Fibroblast of pulmonary artery (primary cell): ENCODE measurements at places on chromosomes 7 and 10.

GRCh38 chr7:131285556-131285955 is 42.1 kb upstream of the MKLN1 start:
- DNase-seq = peak; percentile 30

DNA sequence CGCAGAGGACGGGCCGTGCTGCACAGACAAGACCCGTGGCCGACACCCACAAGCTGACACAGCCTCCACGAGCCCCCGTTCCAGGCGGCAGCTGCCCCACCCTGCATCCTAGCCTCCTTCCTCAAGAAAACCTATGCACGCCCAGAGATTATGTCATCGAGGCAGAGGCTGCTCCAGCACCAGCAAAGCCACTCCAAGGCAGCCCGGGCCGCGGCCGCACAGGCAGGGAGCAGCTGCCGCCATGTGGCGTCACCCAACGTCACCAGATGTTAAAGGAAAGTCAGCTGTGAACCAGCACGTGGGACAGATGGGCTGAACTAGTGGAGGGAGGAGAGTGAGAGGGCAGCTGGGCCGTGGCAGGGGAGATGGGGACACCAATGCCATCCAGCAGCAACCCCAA is 59.8 kb downstream of the STK32C start:
- DNase-seq = no peak

GRCh38 chr10:13604357-13605040 is 17.7 kb downstream of the PRPF18 start:
- no peak for DNase-seq

DNA sequence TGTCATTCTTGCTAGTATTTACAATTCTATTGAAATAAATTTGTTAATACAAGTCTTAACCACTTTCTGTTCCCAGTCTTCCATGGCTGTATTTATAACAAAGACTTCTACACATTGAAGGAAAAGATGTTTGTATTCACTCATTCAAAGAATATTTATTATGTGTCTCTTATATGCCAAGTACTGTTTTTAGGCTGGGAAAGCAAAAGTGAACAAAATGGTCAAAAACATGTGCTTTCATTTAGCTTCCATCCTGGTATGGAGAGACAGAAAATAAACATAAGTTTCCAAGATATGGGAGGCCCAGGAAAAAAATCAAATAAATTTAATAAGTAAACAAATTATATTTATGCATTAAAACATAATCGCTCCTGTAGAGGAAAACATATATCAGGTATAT is 22.9 kb downstream of the CPED1 start:
- DNase-seq = no peak

DNA sequence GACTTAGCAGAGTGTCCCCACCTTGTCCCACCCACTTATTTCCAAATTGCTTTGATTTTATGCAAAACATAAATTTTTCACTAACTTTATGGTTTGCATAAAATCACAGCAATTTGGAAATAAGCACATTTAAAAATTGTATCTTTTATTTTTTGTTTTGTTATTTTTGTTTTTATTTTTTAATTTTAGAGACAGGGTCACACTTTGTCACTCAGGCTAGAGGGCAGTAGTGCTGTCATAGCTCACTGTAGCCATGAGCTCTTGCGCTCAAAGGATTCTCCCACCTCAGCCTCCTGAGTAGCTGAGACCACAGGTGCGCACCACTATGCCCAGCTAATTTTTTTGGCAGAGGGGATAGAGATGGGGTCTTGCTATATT is 43.2 kb downstream of the APBB1IP start:
- DNase-seq = no peak
